ENCODE measurements at places on chromosomes 13 and 19. TPM values are rescaled to one million over a fixed set of nuclear protein-coding genes. Genes with fewer than 3 reads are reported as not detected.

GRCh38 chr19:11422163-11423065 is 3.3 kb upstream of the RGL3 start:
- H3K27me3 ChIP-seq: peaks cover 37% of the 10 kb centered on the region
- H3K27ac ChIP-seq: no peak overlapping the region
- peak; percentile 50 for DNase-seq
- peaks cover 52% of the 10 kb centered on the region for H3K4me1 ChIP-seq

- no peak overlapping the region for H3K4me3 ChIP-seq
- H3K27ac ChIP-seq: peak overlapping the region; percentile 18
- H3K27me3 ChIP-seq: no peaks in the 10 kb centered on the region
- H3K4me1 ChIP-seq: peaks cover 2% of the 10 kb centered on the region
- peaks cover 85% of the 10 kb centered on the region for H3K36me3 ChIP-seq
These were observed 42.0 kb upstream of the GGACT start for GRCh38 chr13:100630555-100630954.

DNA sequence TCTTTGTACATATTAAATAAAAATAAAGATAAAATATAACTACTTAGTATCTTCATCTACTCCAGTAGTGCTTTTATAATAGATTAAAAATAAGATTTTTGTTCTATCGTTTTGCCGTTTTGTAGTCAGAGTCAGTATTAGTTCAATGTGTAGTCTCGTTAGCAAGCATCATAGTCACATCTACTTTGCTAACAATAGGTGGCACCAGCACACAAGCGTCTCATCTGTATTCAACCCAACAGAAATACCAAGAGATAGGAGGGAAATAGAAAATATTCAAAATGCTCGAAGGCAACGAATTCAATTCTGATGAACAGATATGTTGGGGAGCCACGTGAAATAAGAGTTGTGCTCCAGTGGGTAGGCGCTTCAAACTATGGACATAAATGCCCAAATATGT is 21.4 kb upstream of the MICU2 start:
- H3K4me3 ChIP-seq: no peak overlapping the region
- no peak overlapping the region for H3K27ac ChIP-seq
- no peak for DNase-seq
- H3K4me1 ChIP-seq: no peaks in the 10 kb centered on the region
- peaks cover 13% of the 10 kb centered on the region for H3K27me3 ChIP-seq
- no peaks in the 10 kb centered on the region for H3K36me3 ChIP-seq

GRCh38 chr13:50393628-50394027 is 378.4 kb downstream of the KCNRG start:
- H3K4me1 ChIP-seq: no peaks in the 10 kb centered on the region
- no peak overlapping the region for H3K27ac ChIP-seq
- no peak for DNase-seq
- no peaks in the 10 kb centered on the region for H3K36me3 ChIP-seq
- H3K27me3 ChIP-seq: peaks cover 19% of the 10 kb centered on the region

- DNase-seq: no peak
- H3K4me3 ChIP-seq: no peak overlapping the region
- no peak overlapping the region for H3K27ac ChIP-seq
These were observed 43.4 kb upstream of the PDCD5 start for GRCh38 chr19:32537580-32537979.

GRCh38 chr13:37510441-37510840 is 88.1 kb downstream of the POSTN start:
- no peak overlapping the region for H3K4me3 ChIP-seq
- H3K27me3 ChIP-seq: no peaks in the 10 kb centered on the region
- DNase-seq: no peak
- H3K27ac ChIP-seq: no peak overlapping the region

Gene NCR1
- polyA plus RNA-seq: 9.8 TPM

Gene PRR20E
- polyA plus RNA-seq: not detected

DNA sequence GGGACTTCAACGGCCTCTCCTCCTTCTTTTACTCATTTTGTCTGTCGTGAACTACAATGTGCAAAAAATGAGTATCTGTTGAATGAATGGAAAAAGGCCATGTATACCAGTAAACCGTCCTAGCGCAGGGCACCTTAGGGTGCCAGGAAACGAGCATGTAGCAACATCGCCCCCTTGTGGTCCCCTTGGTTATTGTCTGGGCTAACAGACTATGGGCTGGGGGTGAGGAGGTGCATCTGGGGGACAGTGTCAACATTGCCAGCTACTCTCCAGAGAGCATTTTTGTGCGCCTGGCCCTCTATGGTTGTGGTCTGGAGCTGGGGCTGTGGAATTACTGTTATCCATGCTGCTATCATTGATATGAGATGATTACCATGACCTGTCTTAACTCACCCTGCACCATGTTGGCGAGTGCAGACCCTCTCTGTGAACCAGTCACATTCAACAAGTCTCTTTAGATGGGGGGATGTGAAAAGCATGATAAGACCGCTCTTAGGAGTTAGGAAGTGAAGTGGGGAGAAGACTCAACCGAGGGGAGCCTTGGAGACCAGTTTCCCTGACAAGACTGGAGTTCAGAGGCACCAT is 22.8 kb upstream of the SIGLEC11 start:
- peak; percentile 75 for DNase-seq
- no peaks in the 10 kb centered on the region for H3K27me3 ChIP-seq
- no peak overlapping the region for H3K27ac ChIP-seq
- peaks cover 51% of the 10 kb centered on the region for H3K36me3 ChIP-seq

DNA sequence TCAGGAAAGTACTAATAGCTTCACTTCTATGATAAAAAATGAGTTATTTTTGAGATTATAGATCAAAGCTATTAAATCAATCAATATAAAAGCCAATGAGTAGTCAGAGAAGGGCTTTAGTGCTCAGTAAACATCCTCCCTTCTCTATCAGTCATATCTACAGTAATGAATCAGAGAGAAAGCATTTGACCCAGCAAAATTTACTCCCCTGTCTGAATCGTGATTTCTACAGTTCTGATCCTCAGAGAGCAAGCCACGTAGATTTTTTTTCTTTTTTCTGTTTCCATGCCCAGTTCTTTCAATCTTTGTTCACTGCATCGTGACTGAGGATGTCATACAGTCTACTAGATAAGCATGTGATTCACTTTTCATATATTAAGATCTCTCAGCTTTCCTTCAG is 16.2 kb upstream of the MBNL2 start:
- H3K36me3 ChIP-seq: peaks cover 8% of the 10 kb centered on the region
- no peaks in the 10 kb centered on the region for H3K27me3 ChIP-seq
- no peak for DNase-seq
- peaks cover 6% of the 10 kb centered on the region for H3K4me1 ChIP-seq

DNA sequence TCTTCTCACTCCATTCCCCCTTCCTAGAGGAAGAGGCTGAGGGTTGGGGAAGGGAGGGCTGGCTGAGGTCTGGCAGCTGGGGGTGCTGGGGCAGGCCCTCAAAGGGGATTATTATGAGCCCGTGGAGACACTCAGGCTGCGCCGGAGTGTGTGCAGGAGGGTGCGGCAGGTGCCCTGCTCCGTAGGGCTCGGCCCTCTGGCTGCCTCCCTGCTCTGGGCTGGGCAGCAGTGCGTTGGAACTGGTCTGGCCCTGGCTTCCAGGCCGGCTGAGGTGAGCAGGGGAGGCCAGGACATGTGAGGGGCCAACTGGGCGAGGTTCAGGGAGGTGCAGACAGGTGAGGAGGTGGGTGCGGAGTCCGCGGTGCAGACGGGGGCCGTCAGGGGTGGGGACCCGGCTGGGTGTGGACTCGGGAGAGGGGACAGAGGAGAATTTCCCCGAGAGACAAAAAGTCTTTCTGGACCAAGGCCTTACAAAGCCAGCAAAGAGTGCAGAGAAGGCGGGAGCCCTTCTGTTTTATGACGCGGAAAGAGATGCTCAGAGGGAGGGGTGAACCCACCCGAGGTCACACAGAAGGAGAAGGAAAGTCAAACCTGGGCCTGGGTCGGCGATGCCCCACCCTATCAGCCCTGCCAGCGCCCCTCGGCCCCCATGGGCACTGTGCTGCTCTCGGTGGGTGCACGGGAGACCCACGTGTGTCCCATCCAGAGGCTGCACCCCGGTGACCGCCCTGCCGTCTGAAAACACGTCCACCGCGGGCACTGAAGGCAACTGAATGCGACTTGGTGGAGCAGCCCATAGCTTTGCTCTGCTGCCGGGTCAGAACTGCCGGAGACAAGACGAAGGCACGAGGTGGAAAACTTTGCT is 31.0 kb downstream of the PIP5K1C start:
- DNase-seq: no peak
- H3K4me1 ChIP-seq: peaks cover 40% of the 10 kb centered on the region

DNA sequence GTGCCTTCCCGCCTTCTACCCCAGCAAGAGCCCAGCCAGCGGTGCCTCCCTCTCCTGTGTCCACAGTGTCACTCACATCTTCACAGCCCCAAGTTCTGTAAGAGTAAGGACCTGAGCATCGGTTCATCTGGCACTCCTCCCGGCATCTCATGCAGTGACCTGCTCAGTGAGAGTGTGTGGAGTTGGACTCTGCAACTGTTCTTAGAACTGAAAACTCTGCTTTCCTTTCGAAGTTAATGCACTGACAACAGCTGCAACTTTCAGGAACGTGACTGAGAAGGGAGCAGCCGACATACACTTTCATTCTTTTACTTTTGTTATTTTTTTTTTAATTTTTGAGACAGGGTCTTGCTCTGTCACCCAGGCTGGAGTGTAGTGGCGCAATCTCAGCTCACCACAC is 41.2 kb downstream of the CEP89 start:
- no peak for DNase-seq
- H3K27ac ChIP-seq: no peak overlapping the region
- no peaks in the 10 kb centered on the region for H3K4me1 ChIP-seq
- no peak overlapping the region for H3K4me3 ChIP-seq

Gene PROSER1
- 14.7 TPM for polyA plus RNA-seq

Gene MBD3L5
- polyA plus RNA-seq: not detected

Gene KASH5
- not detected for polyA plus RNA-seq

Gene ZNF554
- polyA plus RNA-seq: 4.5 TPM

- no peak overlapping the region for H3K4me3 ChIP-seq
- peaks cover 28% of the 10 kb centered on the region for H3K27me3 ChIP-seq
- H3K4me1 ChIP-seq: peaks cover 22% of the 10 kb centered on the region
- H3K27ac ChIP-seq: no peak overlapping the region
These were observed 3.5 kb upstream of the ZFP82 start for GRCh38 chr19:36421749-36422481.

GRCh38 chr13:100184095-100184494 is 95.2 kb downstream of the PCCA start:
- H3K27ac ChIP-seq: no peak overlapping the region
- H3K36me3 ChIP-seq: peaks cover 2% of the 10 kb centered on the region
- DNase-seq: no peak
- H3K4me1 ChIP-seq: peaks cover 33% of the 10 kb centered on the region

- no peaks in the 10 kb centered on the region for H3K27me3 ChIP-seq
- H3K36me3 ChIP-seq: peaks cover 3% of the 10 kb centered on the region
- peak within 1 kb of the TSS; percentile 93 for H3K4me3 ChIP-seq
- no peak for DNase-seq
These were observed at the start of gene KEAP1 for GRCh38 chr19:10503002-10503789. Gene KEAP1, minus strand, starts transcription at chr19:10503356. Its CDS starts 3,323 bp downstream, at chr19:10500033.

DNA sequence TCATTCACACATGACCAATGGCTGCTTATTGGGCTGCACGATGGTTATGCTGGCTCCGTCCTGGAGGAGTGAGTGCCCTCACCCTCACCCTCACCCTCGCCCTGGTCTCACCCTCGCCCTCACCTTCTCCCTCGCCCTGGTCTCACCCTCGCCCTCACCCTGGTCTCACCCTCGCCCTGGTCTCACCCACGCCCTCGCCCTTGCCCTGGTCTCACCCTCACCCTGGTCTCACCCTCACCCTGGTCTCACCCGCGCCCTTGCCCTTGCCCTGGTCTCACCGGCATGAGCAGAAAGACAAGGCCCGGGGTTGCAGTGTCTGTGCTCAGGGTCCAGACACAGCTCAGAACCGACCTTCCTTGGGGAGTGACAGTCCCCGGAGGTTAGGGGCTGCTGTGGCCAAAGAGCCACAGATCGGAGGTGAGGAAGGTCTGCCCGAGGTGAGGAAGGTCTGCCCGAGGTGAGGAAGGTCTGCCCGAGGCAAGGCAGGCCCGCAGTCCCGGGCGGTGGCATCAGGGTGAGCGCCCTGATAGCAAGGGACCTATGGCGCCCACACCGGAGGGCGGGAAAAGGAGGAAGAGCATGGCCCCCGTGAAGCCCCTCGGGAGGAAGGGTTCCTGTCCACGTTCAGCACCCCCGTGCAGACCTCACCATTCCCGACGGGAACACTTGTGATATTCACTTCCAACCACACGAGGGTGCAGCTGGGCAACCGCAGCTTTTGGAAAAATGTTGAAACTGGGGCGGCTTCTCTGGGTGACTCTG is 65.6 kb downstream of the MCF2L start:
- H3K4me1 ChIP-seq: peaks cover 3% of the 10 kb centered on the region
- DNase-seq: no peak
- no peaks in the 10 kb centered on the region for H3K27me3 ChIP-seq
- no peaks in the 10 kb centered on the region for H3K36me3 ChIP-seq
- no peak overlapping the region for H3K4me3 ChIP-seq

Gene C13orf42
- not detected for polyA plus RNA-seq

Gene TNFSF9
- 0.54 TPM for polyA plus RNA-seq

All from naive thymus-derived CD8-positive, alpha-beta T cell (primary cell).